ENCODE measurements at places on chromosomes 2 and 18.
A peak's percentile ranks its signal among the peaks of the same experiment; 100 is the strongest.

GRCh38 chr2:101980368-101980767 lies 11.4 kb upstream of the IL1R2 start:
- DNase-seq: no peak

DNA sequence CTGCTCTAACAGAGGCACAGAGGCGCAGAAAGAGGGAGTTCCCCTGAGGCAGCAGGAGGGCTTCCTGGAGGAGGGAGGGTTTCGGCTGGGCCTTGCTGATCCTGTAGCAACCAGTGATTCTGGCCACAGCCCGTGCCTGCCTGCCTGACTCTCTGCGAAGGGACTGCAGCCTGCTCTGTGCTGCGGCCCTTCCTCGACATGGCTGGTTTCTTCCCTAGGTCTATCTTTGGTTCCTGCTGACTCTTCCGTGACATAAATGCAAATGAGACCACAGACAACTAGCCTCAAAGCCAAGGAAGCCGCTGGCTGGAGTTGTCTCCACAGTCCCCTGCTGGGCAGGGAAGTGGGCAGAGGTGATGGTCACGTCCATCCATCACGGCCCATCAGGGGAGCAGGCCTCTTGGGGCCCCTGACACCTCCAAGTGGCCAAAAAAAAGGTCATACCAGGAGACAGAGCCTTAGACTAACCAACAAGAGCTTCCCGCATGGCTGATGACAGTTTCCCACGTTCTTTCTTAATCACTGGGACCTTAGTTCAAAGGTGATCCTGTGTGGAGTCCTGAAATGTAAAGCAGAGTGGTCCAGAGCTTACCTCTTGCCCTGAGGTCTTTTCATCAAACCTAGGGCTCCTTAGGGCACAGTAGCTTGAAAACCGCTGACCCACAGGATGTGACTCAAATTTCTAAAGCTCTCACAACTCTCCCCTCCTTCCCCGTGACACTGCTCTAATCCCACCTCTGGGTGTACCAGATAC lies 55.3 kb downstream of the HS1BP3 start:
- no peak for DNase-seq

GRCh38 chr2:48059975-48060374 lies 153.7 kb upstream of the FBXO11 start:
- no peak for DNase-seq

DNA sequence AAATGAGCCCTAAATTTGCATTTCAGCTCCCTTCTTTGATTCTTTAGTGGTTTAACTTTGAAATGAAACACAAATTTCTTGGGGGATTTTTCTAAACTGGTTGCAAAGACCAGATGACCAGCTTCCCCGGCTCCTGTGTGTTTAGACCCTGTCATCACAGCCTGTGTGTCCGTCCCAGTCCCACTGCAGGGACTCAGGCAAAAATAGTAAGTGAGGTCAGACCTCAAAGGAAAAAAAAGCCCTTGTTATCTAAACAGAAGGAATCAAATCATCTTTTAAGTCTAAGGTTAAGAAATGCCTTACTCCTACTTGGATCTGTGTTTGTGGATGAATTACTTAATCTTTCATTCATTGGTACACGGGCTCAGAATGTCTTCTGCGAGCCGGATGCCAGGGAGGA lies 423.7 kb downstream of the LPIN1 start:
- no peak for DNase-seq

DNA sequence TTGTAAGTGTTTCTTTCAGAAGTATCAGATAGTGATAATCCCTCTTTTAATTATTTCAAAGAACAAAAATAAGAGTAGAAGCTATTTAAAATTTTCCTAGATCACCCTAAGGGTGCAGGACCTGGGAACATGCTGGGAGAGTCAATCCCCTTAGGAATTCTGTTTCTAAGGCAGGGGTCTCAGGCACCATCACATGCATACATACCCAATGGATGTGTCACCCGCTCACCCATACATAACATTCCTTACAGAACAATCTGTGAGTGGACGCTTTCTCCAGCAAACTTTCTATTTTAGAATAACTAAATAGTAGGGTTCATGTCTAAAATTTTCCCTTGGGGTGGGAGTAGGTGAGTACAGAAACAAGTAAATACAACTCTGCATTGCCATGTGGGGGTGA lies 8.4 kb downstream of the DSEL start:
- no peak for DNase-seq

DNA sequence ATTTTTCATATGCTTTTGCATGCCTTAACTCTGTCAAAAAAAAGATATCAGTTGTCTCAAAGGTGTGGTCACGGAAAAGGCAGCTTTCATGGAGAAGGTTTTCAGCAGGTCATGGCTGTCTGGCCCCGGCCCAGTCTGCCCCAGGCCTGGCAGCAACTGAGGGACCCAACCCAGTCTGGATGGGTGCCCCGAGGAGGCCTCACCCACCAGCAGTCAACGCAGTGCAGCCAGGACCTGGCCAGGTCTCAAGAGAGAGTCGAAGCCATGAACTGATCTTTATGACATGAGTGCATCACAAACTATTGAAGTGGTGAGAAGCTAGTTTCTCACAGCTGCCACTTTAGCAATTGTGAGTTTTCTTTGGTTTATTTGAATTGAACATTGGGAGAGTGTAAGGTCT lies 7.9 kb downstream of the TUBB6 start:
- no peak for DNase-seq

GRCh38 chr2:216082117-216082711 lies 495 bp downstream of the TMEM169 start:
- no peak for DNase-seq

DNA sequence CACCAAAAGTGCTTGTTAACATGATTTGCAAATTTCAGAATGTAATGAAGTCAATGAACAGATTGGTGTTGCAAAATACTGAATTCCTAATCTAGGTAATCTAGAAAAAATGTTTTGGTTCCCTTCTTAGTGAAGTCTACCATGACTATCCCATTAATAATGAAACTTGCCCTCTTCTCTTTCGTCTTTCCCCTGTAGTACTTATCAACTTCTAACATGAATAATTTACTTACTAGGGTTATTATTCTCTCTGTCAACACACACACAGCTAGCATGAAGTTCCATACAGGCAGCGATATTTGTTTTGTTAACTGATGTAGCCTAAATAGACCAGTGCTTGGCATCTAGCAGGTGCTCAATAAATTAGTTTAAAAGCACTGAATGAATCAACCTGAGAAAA lies 160.2 kb downstream of the NCK2 start:
- DNase-seq: no peak

GRCh38 chr18:11577271-11578112 lies 31.9 kb upstream of the SLC35G4 start:
- DNase-seq: no peak

DNA sequence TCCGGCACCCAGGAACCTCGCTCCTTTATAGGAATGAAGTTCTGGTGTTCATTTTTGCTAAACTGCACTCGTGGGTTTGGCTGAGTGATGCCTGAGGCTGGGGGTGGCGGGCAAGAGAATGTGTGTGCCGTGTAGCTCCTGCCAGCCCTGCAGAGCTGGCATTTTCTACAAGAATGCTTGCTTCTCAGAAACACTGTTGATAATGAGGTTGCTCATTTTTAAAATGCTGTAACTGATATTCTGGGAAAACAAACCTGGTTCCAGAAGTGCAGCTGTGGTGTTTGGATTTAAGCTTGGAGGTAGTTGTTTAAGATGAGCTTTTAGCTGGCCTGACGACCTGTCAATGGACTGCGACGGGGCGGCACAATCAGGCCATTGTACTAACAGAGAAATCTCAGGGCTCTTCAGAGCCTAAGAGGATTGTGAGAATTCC lies 511.9 kb upstream of the TNP1 start:
- no peak for DNase-seq

DNA sequence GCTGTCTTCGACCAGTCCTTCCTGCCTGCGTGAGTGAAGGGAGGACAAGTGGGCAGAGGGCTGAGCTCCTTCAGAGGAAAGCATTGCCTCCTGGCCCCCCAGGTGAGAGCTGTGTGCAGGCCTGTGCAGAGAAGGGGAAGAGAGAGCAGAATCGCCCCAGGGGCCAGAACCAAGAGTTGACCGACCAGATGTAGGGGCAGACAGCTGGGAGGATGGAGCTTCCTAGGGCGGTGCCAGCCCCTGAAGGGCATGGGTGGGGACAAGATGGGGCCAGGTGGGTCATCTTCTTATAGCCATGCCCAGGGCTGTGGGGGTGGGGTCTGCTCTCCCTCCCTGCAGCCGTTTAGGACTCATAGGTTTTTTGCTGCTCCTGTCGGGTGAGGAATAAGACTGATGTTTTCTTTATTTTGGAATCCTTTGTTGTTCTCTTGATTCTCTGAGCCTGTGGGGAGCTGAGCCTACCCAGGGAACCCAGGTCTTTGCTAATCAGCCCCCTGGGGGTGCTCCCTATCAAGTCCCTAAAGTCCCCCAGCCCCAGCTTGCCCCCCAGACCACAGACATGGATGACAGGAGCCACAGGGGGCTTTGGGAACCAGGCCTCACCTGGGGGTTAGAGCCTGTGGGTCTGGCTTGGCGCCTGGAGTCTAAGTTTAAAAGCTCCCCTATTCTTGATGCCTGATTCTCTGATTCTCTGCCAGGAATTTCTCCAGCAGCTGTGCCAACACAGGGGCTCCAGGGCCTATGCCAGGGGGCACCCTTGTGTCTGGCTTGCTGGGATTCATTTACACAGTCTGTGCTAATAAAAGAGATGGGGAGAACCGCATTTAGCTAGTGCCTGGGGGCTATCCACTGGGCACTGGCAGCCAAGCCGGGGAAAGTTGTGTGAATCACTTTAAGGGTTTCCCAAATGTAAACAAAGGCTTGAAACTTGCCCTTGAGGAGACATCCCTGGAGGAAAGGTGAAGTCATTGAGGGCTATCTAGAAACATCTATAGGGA lies 9.3 kb upstream of the EFHD1 start:
- no peak for DNase-seq

DNA sequence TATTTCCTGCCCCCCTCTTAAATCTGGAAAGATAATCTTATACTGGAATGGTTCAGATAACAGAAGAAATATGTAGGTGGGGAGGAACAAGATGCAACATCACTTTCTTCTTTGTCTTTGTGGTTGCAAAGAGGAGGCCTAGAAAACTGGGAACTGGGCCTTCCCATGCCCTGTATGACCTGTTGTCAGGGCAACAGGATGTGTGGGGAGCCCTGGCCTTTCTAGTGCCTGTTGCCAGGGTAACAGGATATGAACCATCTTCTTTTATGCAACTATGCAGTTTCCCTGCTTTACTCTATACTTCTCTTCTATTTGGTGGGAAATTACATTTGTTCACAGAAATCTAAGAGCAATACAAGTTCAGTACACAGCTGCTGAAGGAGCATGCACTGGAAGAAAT lies 79.8 kb upstream of the PDE1A start:
- DNase-seq: no peak

DNA sequence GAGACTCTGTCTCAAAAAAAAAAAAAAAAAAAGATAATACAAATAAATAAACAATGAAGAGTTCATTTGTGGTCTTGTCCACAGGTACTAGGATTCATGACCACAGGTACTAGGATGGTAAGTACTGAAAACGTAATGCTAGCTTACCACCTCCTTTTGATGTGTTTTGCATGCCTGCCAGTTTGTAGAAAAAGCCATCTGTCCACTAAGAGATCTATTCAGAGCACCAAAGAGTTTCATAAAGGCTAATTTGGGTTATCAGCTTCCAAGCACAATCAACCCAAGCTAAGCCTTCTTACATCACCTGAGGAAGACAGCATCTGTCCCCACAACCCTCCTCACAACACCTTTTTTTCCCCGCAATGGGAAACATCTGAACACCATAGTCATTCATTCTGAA lies 477.2 kb downstream of the ZEB2 start:
- no peak for DNase-seq

DNA sequence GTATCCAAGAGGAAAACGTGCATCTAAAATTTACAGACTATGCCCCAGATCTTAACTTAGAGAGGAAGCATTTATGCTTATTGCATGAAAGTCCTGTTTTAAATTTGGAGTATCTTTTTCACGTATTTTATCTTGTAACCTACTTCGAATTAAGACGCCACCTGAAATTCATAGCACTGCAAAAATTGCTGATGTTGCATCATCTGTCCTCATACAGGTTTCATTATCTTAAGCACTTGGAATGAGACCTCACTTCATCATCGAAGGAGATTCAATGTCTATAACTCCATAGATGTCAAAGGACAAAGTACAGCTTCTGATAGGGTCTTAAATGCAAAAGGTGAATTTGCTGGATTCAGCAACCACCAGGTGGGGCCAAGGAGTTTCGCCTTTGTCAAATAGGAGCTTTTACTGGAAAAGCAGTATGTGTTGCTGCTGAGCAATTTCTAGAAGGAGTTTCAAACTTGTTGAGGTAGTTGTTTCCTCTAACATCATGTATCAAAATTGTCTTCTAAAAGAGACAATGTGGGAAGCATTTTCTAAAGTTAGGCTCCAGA lies 106.4 kb upstream of the CCDC85A start:
- peak; percentile 19 for DNase-seq
